Upper lobe of left lung (tissue), 6 donors: ENCODE measurements at places on chromosomes 4 and X.
A peak's percentile ranks its signal among the peaks of the same experiment; 100 is the strongest.

- no peak for DNase-seq
These were observed 326.8 kb downstream of the RPA4 start for GRCh38 chrX:97210501-97210900.

- no peak for DNase-seq
These were observed 20.2 kb downstream of the CYP2U1 start for GRCh38 chr4:107951551-107951950.

- no peak for DNase-seq
These were observed 63.4 kb upstream of the S100G start for GRCh38 chrX:16586377-16587112.

DNA sequence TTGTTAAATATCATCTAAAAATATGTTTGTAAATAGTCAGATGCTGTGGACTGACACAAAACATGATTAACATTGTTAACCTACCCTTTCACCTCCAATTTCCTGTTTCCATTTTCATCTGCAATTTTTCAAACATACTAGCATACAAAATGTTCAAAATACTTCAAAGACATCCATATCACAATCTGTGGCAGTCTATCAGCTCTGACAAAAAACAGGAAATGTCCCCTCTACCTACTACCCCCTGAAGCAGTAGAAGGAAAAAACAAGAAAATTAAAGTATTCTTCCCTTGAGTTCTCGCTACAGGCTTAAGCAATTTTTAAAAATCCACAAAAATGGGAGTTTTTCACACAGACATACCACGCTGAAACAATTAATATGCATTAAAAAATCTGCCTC, 108.2 kb upstream of the MCF2 start:
- DNase-seq, result no peak

DNA sequence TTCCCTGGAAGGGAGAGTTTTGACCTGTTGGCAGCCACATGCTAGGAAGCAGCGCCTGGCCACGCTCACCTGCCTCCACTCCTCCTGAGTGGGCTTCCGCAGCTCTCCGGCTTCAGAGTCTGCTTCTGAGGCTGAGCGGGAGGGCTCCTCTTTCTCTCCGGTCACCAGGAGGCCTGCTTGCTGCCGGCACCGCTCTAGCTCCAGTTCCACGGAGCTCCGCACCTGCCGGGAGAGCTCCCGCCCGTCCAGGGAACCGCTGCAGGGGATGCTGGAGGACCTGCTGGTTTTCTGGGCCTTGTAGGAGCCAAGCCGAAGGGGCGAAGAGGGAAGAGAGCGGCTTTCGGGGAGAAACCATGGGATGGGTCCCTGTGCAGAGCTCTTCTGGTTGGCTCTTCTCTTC, 26.0 kb downstream of the PPEF2 start:
- peak; percentile 55 for DNase-seq

GRCh38 chrX:31329298-31329697, 257.5 kb upstream of the FTHL17 start:
- DNase-seq, result no peak

- no peak for DNase-seq
These were observed 26.2 kb downstream of the YY2 start for GRCh38 chrX:21881881-21882574.

DNA sequence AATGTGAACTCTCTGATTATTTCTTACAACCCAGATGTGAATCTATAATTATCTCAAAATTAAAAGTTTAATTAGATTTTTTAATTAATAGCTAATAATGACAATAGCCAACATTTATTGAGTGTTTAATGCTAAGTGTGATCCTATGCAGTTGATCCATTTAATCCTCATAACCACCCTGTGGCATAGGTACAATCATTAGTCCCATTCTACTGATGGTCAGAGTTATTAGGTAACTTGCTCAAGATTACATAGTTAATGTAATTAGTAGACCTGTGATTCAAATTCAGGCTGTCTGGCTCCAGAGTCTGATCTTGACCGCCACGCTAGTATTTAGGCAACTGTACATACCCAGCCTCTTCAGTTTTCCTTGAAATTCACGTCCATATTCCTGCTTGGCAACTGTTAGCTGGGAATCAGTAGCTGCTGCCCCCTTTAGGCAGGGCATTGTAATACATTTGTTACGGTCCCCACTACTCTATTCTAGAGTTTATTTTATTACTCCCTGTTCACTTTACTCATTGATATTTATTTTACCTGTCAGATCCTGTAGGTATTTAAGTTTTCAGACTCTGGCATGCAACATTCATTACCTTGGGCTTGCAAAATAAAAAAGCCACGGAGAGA, 20.6 kb upstream of the TEC start:
- peak; percentile 29 for DNase-seq

- DNase-seq, result no peak
These were observed 180.7 kb downstream of the ADGRL3 start for GRCh38 chr4:61380865-61381264.

GRCh38 chrX:150610446-150610845, 42.0 kb downstream of the MTM1 start:
- DNase-seq, result no peak

DNA sequence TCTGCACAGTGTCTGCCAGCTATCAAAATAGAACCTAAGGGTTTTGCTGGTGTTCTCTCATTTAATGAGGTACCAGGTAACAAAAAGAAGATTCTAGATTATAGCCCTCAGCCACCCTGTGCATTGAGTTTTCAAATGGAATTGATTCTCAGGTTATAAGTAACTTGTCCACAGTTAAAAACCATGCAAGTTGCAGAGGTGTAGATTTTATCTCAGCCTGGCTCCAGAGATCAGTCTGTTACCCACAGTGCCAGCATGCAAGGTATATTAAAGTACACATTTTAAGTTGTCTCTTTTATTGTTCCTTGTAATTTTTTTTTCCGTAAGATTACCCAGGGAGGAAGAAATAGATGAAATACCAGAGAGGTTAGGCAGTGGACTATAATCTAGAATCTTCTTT, 59.7 kb downstream of the RAPGEF2 start:
- no peak for DNase-seq

- no peak for DNase-seq
These were observed 24.1 kb downstream of the ZCCHC12 start for GRCh38 chrX:118847676-118848075.

DNA sequence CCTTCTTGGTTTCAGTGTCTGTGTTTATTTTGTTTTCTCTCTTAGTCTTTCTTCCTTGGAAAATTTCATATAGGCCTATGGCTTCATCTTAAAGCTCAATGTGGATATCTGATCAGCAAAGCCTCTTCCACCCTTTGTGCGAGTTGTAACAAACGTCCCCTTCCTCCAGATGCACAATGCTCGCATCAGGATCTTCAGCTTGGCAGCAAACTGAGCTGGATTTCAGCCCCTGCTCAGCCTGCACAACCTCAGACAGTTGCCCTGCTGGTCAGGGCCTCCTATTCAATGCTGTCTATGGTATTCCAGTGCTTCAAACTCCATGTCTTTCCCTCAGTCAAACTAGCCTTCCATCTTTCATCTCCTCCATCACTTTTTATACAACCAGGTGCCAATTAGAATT, 309.4 kb downstream of the ARHGAP24 start:
- DNase-seq, result no peak

- DNase-seq, result no peak
These were observed 34.5 kb downstream of the TNIP2 start for GRCh38 chr4:2721586-2721985.

DNA sequence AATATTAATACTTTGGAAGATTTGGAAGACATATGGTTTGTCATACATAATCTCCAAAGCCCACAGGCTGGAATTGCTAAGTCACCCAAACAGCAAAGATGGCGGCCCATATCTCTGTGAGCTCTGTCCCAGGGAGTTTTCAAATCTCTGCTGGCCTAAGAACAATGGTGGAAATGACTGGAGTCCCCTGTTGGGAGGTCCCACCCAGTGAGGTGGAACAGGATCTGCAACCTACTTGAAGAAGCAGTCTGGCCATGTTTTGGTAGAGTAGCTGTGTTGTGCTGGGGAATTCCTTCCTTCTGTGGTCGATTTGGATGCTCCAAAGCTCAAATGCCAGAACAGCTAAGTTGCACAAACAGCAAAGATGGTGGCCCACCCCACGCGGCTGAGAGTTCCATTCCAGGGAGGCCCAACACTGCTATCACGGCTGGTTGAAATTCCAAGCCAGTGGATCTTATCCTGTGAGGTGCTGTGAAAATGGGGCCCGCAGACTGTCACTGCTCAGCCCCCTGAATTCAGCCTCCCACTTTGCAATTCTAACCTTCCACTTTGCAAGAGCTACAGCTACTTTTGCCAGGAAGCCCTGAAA, 3.2 kb upstream of the UGT2B7 start:
- DNase-seq, result no peak

DNA sequence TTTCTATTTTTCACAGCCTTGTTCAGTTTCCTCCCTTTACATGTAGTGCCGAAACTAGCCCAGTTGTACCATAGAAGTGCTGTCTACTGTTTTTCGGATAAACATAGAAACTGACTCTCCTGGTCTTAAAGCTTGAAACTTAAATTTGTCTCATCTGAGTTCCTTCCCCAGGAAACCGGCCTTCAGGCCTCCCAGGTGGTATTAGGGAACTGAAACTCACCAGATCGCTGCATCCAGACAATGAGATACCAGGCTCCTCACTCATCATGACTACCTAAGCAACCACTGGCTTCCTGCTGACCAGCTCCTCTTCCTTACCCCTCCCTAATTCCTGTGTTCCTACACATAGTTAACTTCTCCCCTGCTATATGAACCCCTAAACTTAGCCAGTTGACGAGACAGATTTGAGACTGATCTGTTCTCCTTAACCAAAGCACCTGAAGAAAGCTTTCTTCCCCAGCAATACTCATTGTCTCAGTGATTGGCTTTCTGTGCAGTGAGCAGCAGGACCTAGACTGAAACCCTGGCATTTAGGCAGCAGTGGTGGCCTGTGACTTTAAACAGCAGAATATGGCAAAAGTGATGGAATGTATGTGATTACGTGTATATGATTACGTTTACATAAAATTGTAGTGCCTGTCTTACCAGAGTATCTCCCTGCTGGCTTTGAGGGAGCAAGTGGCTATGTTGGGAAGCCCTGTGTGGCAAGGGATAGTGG, 959.1 kb upstream of the LCORL start:
- no peak for DNase-seq

GRCh38 chr4:78484574-78484973, 67.0 kb upstream of the ANXA3 start:
- DNase-seq, result no peak
